ENCODE measurements at places on chromosomes 13 and 19.

DNA sequence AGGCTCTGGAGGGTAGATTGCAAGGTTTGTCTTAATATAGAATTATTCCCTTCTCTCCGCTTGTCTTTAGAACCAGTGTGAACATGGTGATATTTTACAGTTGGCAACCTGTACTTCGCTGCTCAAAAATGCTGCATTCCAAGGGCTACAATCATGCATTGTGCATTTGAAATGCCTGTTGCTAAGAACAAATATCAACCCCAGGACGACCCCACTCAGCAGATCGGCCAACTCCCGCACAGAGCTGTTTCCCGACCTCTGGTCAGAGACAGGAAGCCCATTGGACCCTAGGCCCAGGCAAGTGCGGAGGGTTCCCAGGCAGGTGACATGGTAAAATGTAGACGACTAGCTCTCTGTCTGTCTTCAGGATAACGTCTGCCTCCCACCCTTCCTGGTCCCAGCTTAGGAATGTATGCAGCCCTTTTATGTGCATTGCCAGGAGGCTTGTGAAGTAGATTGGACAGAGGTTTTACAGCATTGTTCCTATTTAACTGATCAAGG is 263.5 kb downstream of the FOXO1 start:
- no peak for DNase-seq

DNA sequence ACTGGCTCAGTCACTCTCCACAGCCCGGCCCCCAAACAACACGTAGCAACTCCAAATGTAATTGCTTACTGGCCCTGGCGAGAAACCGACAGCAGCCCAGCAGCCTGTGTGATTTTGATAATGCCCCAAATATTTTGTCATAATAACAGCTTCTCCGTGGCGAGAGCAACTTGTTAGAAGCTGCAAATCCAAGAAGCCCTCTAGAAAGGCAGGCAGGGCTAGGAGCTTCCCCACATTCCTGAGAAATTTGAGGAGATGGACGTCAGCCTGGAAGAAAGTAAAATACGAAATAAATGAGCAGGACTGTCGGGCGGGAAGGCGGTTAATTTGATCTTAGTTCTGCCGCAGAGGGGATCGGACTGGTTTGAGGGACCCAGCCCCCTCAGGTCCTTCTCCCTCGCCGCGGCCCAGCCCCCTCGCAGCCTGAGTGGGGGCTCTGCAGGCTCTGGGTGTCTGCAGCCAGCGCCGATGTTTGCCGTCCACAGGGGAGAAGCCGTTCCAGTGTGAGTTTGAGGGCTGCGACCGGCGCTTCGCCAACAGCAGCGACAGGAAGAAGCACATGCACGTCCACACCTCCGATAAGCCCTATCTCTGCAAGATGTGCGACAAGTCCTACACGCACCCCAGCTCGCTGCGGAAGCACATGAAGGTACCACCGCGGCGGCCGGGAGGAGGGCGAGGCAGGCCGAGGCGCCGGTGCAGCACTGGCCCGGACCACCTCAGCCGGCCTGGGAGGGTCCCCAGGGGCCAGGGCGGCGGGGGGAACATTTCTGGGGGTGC is 3.1 kb downstream of the ZIC2 start:
- DNase-seq, result no peak

- DNase-seq, result no peak
Observed at GRCh38 chr13:25088562-25089221, 7.2 kb upstream of the PABPC3 start.

DNA sequence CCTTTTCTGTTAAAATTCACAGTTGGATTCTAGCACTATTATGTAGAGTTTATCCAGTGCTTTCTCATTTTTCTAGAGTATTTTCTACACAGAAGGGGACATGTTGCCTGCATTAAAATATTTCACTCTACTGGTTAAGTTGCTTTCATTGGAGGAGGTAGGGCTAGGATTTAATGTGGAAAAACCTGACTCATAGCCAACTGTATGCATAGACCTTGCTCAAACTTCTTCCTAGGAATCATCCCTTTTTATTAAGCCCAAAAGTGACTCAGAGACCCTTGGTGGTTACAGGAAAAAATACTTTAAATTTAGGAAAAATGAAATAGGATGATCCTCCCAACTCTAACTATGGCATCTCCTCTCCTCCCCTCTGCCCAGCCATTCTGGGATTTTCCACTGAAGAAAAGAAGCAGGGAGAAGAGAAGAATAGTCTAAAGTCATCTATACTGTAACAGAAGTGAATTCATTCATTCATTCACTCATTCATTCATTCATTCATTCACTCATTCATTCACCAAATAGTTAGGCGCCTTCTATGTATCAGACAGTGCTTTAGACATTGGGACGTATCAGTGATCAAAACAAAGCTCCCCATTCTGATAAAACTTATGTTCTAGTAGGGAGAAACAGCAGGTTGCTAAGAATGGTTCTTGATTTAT is 109.0 kb upstream of the HTR2A start:
- DNase-seq, result no peak

DNA sequence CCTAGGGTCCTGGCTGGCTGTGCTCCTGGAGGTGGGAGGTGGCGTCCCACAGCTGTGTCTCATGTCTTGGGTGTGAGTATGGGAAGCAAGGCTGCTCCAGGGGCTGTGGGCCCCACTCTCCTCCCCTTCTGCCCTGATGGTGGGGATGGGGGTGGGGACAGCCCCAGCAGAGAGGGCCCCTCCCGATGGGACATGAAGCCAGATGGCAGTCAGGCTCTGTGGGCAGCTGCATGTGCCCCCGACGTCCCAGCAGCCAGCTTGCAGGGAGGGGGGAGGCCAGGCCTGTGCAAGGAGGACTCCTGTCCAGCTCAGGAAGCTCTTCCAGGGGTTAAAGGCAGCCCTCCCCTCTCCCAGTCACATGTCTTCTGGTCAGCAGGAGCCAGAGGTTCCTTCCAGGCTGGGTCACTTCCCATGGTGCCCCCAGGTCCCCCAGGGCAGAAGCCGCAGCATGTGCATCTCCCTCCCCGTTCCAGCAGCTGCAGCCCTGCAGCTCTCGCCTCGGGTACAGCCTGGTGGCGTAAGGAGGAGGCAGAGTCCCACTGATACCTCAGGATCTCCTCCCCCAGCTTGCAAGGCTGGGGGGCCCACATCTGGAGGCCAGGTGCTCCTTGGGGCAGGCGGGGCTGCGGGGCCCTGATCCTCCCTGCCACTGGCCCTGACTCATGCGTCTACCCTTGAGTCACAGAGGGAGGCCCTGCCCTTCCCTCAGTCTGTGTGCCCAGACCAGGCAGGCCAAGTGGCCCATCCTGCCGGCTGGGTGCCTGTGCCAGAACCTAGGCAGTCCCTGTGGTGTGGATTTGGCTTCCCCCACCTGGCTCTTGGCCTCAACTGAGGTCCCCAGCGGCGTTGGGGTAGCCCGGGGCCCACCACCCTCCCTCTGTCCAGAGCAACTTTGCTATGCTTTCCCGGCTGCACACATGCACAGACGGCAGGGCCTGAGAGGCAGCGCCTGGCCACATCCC is 13.0 kb downstream of the YIPF2 start:
- peak; percentile 71 for DNase-seq

DNA sequence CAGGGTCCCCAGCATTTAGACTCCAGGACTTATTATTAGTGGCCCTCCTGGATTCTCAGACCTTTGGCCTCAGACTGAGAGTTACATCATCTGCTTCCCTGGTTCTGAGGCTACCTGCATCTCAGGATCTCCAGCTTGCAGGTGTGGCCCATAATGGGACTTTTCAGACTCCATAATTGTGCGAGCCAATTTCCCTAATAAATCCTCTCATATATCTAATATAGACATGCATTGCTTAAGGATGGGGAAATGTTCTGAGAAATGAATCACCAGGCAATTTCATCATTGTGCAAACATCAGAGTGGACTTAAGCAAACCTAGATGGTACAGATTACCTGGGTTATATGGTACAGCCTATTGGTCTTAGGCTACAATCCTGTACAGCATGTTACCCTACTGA is 116.5 kb upstream of the FBXL3 start:
- no peak for DNase-seq

GRCh38 chr13:111392486-111392885 is 72.0 kb downstream of the TEX29 start:
- DNase-seq, result no peak

DNA sequence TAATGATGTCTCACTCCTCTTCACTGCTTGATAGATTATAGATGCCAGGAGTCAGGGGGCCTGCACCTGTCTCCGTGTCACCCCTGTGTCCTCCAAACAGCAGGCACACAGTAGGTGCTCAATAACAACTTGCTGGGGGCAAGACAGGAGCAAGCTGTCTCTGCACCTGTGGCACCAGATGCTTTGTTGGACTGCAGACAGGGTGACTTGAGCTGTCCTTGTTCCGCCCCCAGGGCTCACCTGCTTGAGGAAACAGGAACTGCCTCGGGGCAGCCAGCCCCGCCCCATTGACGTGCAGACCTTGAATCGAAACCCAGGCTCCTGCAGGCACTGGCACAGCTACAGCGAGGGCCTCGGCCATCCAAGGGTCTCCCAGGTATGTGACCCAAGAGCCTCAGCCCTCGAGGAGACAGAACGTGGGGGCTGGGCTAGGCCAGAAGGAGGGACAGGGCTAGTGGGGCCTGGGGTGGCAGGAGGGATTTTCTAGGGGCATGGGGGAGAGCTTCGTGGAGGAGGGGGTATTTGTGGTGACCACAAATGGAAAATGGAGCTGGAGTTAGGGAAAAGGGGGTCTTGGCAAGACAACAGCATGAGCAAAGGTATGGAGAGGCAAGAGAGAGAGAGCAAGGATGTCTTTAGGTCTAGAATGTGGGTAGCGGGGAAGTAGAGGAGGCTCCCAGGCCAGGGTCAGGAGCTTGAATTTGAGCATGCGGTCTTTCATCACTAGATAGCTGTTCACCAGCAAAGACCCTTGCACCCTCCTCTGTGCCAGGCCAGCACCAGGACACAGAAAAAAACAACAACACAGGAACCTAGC is at the start of gene HSH2D:
HSH2D (plus strand) TSS at position 287 of the 817 bp plus-strand sequence. CDS start 5,066 bp downstream, outside the sequence.
- DNase-seq, result no peak

GRCh38 chr19:11227195-11227886 is 12.1 kb upstream of the ANGPTL8 start:
- DNase-seq, result no peak

DNA sequence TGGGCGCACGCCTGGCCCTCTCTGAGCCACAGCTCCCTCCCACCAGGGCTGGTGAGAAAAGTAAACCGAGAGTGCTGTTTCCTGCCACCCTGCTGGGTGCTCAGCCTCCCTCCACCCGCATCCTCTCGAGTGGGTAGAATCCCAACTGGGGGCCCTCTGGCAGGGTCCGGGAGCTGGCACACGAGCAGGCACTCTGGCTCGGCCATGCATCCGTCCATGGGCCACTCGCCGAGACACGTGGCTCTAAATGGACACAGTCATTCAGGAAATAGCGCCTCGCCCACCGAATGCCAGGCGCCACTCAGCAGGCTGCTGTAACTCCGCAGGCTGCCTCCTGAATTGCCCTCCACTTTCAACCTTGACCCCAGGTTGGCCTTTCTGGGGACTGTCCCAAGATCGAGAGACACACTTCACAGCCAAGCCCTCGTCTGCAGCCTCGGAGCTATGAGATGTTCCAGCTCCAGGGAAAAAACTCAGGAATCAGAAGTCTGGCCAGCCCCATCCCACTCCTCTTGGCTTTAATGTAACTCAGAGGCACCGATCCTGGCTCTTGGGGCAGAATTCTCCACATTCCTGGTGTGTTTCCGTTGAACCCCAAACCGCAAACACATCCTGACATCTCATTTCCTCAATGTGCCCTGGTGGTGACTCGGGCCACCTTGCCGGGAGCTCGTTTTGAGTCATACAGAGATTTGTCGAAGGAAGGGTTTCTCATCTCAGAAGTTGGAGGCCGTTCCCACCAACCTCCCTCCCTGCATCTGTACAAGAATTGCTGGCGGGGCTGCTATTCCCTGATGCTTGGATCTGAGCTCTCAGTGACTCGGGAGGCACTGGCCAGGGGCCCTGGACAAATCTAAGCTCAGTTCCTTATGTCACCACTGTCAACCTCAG is 14.1 kb downstream of the KLF2 start:
- peak; percentile 88 for DNase-seq

DNA sequence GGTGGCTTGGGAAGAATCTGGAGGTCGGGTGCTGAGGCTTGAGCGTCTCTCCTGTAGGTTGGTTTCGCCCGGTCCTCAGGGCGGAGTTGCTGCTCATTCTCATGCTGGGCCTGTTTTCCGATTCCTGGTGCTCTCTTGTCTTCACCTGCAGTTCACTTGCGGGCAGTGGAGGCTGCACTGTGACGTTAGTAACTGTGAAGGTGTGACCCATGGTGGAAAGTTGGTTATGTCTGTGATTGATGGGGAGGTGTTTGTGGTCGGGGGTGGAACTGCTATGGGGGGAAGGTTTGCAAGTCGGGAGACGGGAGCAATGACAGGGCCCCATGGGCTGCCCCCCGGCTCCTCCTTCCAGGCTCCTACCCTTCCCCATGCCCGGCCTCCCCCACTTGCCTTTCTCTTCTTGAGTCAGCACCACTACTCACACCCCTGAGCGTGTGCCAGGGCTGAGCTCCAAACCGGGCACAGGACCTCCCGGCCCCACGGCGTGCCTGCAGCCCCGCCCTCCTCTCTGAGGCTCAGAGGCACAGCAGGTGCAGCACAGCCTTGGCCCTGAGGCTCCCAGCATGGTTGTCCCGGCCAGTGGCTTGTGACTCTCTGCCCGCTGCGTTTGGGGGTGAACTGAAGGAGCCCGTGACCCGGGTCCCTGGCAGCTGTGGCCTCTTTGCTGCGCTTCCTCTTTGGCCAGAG is 79.1 kb downstream of the ATP11A start:
- DNase-seq, result no peak

DNA sequence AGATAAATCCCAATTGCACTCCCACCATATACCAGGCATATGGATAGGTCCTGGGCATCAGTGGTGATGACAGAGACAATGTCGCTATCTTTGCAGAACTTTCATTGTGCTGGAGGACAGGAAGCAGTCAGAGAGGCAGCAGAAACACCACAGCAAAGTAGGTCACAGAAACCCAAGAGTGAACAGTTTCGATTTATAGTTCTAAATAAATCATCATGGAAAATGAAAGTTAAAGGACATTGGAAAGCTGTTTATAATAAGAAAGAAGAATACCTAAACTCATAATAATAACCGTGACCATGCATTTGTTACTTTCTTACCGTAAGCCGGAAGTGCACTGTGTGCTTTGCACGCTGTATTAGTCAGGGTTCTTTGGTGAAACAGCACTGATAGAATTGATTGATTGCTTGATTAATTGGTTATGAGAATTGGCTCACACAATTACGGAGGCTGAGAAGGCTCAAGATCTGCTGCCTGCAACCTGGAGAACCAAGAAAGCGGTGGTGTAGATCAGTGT is 38.9 kb downstream of the ALOX5AP start:
- no peak for DNase-seq

All from GM04503 (cell line).